ENCODE measurements at places on chromosomes 7 and 10. TPM values are rescaled to one million over a fixed set of nuclear protein-coding genes. Genes with fewer than 3 reads are reported as not detected.

NUTM2B gene
- polyA plus RNA-seq: 0.01 TPM

ATAD1 gene
- polyA plus RNA-seq: 18.4 TPM

SLC35G1 gene
- polyA plus RNA-seq: 0.86 TPM

TEX36 gene
- polyA plus RNA-seq: not detected

PRSS37 gene
- polyA plus RNA-seq: not detected

TMEM236 gene
- polyA plus RNA-seq: 0.37 TPM
